ENCODE measurements at places on chromosomes 16 and 17.

DNA sequence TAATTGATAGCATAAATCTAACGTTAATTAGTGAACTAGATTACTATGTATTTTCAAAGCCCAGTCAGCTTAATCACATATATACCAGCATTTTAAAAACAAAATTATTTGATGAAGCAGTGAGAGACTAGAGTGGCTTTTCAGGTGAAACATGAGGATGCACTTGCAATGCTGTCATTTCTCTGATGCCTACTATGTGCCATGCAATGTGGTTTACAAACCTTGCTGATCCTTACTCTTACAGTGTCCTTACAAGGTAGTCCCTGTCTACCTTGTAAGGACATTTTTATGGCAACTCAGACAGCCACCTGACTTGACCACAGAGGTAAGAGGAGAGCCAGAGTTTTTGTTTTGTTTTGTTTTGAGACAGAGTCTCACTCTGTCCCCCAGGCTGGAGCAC is 42.7 kb downstream of the CYB5B start:
- DNase-seq: no peak

- no peak for DNase-seq
Observed at GRCh38 chr17:50947782-50948543, 81.8 kb upstream of the TOB1 start.

- no peak for DNase-seq
Observed at GRCh38 chr16:73032541-73033270, 15.2 kb downstream of the ZFHX3 start.

GRCh38 chr16:81514041-81514559 is 69.5 kb downstream of the CMIP start:
- no peak for DNase-seq

DNA sequence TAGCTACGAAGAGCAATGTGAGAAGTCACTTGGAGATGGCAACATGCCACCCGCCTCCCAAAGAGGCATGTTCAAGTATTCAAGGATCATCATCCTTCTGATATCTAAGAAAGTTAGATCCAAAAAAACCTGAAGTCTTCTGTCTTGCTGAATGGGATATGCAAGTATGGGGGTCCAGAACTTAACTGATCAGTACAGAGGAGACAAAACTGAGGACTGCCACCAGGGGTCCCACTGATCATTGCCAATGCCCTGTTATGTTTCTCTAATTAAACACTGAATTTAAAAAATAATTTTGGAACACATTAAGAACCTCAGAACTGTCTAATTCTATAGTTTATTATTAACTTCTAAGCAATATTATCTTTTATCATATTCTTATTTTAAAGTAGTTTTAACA is 99.7 kb downstream of the CDH8 start:
- no peak for DNase-seq

- DNase-seq: no peak
Observed at GRCh38 chr17:4436381-4436780, 2.6 kb downstream of the SPNS3 start.

DNA sequence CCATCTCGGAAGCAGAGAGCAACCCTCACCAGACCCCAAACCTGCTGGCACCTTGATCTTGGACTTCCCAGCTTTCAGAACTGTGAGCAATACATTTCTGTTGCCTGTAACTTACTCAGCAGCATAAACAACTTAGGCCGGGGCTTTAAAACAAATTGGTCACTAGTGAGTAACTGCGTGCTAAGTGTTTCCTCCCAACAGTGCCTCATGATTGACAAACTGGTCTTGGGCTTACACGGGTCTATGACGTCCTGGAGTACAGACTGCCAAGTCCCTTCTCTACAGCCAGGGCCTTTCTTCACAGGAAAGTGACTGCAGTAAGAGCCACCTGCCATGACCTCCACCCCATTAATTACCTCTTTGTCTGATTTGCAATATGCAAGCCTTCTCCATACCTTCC is 136.7 kb downstream of the XYLT1 start:
- peak; percentile 48 for DNase-seq

DNA sequence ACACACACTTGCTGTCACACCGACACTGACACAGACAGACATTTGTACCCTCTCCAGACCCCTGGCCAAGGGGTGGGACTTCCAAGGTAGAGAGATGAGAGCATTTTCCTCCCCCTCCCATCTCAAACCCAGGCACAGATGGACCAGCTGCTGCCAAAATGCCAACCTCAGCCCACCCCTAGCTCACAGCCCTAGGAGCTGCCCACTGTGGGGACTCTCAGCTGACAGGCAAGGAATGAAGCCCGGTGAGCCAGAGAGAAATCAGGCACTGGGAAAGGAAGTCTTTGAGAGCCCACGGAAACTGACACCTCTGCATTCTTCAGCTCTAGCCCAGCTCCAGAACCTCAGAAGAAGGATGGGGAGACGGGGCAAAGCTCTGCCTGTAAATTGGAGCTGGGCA is 2.8 kb downstream of the ETV4 start:
- no peak for DNase-seq

- no peak for DNase-seq
Observed at GRCh38 chr16:78584991-78585390, 485.5 kb downstream of the WWOX start.

- no peak for DNase-seq
Observed at GRCh38 chr17:61624951-61625350, 33.9 kb upstream of the NACA2 start.

- DNase-seq: peak; percentile 77
Observed at GRCh38 chr17:732067-732901, at the start of gene TLCD3A. Gene TLCD3A (plus strand): TSS chr17:732596. CDS start chr17:732648, 52 bp downstream.

- DNase-seq: peak; percentile 38
Observed at GRCh38 chr17:76725580-76726230, 701 bp downstream of the JMJD6 start.

DNA sequence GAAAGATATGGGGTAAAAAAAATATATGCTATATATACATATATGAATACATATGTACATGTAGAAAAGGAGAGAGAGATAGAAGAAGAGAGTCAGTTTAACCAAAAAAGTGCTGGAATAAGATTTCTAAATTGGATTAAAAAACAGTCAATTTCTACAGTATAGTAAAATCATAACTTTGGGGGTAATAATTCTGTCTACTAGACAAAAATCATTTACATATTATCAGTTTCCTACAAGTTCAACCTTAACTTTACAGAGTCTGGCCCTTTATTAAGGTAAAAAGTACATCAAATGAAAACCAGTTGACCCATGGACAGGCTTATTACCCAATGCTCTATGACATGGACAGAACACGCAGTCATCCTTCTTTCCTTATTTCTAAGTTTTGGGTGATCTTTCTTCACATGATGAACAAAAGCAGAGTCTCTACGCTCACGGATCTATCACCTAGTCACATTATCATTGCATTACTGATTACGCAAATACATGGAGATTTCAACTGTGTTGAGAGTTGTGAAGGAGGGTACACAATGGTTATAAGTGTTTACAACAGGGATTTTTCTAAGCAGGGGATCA is 63.9 kb upstream of the SMIM36 start:
- no peak for DNase-seq

DNA sequence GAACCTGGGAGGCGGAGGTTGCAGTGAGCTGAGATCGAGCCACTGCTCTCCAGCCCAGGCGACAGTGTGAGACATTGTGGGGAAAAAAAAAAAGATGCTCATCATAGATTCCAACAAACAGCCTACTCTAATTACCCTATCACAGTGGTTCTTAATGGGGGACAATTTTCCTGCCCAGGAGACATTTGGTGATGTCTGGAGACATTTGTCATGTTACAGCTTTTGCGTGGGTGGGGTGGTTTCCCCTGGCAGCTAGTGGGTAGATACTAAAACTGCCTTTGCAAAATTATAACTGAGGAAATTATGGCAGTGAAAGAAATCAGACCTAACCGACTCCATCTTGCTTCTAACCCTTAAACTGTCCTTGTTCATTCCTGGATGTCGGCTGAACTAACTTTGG is 92.5 kb upstream of the RBL2 start:
- DNase-seq: no peak

DNA sequence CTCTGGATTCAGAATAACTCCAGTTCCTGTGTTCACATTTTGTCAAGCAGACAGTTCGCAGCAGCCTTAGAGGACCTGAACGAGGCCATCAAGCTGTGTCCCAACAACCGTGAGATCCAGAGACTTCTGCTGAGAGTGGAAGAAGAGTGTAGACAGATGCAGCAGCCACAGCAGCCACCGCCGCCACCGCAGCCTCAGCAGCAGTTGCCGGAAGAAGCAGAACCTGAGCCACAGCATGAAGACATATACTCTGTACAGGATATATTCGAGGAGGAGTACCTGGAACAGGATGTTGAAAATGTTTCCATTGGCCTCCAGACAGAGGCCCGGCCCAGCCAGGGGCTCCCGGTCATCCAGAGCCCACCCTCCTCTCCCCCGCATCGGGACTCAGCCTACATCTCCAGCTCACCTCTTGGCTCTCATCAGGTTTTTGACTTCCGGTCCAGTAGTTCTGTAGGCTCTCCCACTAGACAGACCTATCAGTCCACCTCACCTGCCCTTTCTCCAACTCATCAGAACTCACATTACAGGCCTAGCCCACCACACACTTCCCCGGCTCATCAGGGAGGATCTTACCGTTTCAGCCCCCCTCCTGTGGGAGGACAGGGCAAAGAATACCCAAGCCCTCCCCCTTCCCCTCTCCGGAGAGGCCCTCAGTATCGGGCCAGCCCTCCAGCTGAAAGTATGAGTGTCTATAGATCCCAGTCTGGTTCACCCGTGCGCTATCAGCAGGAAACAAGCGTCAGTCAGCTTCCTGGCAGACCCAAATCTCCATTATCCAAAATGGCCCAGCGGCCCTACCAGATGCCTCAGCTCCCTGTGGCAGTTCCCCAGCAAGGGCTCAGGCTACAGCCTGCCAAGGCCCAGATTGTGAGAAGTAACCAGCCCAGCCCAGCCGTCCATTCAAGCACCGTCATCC is 25.9 kb downstream of the CYB561 start:
- DNase-seq: no peak

DNA sequence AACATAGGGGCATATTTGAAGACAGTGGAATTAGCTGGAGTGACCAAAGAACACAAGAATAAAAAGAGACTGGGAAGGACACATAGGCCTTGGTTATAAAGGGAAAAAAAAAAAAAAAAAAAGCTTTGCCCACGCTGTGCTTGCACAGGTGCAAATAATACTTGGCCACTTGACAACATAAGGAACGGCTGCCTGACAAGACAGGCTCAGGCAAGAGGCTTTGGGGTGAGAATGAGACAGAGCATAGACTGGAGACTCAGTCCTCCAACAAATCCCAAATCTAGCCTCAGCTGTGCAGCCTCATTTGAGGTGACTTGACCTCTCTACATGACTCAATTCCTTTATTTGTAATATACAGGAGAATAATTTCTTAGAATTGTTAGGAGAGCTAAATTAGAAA is 332.8 kb upstream of the DYNLRB2 start:
- DNase-seq: no peak

GRCh38 chr17:33802349-33803198 is 452.5 kb upstream of the CCL2 start:
- peak; percentile 21 for DNase-seq

- no peak for DNase-seq
Observed at GRCh38 chr17:48483471-48484131, 47.2 kb downstream of the HOXB1 start.

- no peak for DNase-seq
Observed at GRCh38 chr16:53518550-53519416, 15.8 kb upstream of the AKTIP start.

- no peak for DNase-seq
Observed at GRCh38 chr17:45581860-45582259, 91.3 kb upstream of the PLEKHM1 start.

Data from brain (organoid and tissue), 16 donors.